Activated CD4-positive, alpha-beta T cell treated with anti-CD3 and anti-CD28 coated beads, Interleukin-2, Interleukin-4, amounts not matched to agents 100 ng/mL and 50 ng/mL, durations not matched to agents 16 hours and 8 hours (primary cell): ENCODE measurements at places on chromosomes 1 and 21.

DNA sequence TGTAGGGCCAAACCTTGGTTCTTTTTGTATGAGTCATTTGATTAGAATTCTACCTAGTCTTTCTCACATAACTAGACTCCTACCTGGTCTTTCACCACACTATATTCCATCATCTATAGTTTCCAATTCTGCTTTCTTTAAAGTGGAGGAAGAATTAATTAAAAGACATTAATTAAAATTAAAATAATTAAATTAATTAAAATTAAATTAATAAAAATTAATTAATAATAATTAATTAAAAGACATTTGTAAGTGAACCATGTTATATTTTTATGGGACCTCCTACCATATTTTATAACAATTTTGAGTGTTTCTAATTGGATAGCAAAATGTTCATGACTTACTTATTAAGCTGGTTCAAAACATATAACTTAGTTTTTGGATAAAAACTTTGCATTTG is 77.4 kb downstream of the CCDC18 start:
- DNase-seq: no peak

GRCh38 chr1:26531651-26532131 is 2.1 kb downstream of the RPS6KA1 start:
- no peak for DNase-seq

GRCh38 chr1:48645883-48646282 is 130.8 kb downstream of the BEND5 start:
- no peak for DNase-seq

GRCh38 chr1:101130673-101131072 is 105.1 kb upstream of the DPH5 start:
- DNase-seq: no peak

DNA sequence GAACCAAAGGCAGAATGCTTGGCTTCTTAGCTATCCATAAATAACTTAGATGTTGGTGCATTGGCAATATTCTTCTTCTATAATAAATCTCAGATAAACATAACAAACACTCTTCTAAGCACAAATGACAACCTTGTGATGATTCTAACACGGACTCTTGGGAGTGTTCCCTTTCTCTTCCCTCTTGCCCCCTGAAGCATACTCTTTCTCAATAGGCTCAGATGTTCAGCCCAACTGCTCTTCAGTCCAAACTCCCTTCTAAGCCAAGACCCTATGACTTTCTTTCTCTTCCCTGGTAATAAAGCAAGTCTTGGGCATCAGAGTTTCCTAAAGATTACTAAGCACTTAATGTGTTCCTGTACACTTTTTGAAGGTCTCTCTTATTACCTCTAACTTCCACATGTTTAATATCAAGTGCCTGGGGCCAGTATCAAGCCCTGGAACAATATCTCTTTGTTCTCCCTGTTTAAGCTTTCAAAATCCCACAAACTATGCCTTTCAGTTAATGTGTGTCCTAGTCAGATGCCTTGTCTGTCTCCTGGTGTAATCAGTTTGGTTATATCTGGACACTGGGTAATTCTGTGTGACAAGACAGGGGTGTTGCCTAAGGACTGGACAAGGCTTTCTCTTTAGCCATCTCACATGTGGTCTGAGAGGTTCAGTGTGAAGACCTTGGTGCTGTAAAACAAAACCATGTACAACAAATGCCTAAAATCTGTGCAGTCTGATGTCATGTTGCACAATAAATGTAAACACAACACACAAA is 92.9 kb upstream of the IVNS1ABP start:
- no peak for DNase-seq

- DNase-seq: no peak
Measured at GRCh38 chr1:30447080-30447479, 276.3 kb downstream of the MATN1 start.

DNA sequence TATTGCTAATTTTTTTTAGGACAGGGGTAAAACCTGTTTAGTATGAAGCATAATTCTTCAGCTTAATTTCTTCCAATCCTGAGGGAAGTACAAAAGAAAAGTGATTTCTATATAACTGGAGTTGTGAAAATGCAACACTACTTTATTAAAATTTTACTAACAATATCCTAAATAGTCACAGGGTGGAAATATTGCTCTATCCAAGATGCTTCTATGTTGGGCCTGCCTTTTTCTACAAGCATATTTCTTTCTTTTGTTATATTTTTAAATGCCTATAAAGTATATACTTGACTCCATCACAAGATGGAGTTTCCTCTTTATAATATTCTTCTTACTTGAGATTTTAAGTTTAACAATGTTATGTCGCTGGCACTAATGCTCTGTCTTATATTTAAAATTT is 37.9 kb downstream of the DTL start:
- DNase-seq: no peak

DNA sequence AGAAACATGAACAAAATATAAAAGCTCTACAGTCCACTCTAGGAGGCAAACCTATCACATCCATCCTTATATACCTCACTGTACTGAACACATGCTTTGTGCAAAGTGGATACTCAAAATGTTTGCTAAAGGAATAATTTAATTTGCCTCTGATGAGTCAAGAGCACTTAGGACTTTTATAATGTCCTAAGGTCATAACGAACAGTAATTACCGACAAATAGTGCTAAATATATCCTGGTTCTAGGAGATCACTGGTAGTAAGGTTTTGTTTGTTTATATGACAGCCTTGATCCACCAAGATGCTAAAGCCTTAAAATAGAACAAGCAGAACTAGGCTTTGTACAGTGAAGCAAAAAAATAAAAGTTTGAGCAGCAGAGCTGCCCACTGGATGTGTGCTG is 70.6 kb downstream of the GADD45A start:
- DNase-seq: no peak

DNA sequence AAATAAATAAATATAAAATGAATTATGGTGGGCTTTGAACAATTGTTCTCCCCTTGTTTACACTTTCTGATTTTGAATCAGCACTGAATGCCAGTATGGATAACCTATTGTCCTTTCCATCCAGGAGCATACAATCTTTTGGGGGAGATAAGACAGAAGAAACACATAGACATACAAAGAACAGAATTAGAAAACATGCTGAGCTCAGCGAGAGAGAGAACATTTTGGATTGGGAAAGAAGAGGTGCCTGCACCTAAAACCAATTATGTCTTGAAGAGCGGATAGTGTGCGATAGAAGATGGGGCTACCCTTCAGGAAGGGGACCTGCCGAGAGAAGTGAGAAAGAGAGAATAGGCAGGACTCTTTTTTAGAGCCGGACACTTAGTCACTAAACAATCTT is 6.6 kb downstream of the PGM1 start:
- DNase-seq: no peak
